ENCODE measurements at places on chromosomes 4 and X.

GRCh38 chr4:94570558-94570957 is 118.8 kb downstream of the PDLIM5 start:
- no peak for DNase-seq

DNA sequence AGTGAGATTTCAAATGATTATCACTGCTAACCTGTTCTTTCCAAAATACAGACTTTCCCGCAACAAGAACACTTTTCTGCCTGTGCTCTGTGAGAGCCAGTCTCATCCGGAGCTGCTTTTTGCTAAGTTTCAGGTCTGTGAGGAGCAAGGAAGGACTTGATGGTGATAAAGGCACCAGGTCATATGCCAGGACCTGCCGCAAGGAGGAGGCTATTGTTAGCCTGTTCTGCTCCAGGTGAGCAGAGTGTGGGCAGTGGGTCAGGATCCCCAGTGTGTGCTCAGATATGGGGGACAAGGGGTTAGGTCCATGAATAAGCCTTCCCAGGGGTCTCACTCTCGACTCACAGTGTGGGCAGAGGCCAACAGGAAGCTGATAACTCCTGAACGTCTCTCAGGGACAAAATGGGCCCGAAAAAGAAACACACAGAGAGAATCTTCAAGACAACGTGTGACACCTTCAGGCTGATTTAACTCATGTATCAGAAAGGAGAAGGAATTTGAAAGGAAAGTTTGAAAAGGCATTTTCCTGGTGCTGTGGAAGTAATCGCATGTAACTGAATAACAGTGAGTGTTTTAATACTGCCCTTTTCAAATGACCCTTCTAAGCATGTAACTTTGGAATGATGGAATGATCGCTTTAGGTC is 57.7 kb upstream of the PDLIM3 start:
- DNase-seq = no peak

DNA sequence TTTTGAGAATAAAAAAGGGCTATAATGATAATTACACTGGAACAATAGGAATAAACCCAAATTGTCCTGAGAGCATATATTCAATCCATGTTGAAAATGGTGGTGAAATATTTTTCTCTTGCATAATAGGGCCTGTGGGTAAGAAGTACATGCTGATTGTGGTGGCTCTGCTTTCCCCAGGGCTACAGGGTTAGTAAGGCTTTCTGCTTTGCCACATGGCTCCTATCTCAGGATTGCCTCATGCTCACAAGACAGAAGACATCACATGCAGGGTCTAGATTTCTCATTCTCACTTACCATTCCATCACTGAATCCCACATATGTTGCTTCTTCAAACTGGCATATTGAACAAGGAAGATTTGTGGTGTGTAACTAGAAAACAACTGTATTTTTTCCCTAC is 12.4 kb upstream of the VEGFC start:
- no peak for DNase-seq

GRCh38 chr4:78354782-78355181 is 196.8 kb upstream of the ANXA3 start:
- DNase-seq = no peak

GRCh38 chr4:151228189-151229119 is 48.5 kb upstream of the PRSS48 start:
- DNase-seq = no peak

DNA sequence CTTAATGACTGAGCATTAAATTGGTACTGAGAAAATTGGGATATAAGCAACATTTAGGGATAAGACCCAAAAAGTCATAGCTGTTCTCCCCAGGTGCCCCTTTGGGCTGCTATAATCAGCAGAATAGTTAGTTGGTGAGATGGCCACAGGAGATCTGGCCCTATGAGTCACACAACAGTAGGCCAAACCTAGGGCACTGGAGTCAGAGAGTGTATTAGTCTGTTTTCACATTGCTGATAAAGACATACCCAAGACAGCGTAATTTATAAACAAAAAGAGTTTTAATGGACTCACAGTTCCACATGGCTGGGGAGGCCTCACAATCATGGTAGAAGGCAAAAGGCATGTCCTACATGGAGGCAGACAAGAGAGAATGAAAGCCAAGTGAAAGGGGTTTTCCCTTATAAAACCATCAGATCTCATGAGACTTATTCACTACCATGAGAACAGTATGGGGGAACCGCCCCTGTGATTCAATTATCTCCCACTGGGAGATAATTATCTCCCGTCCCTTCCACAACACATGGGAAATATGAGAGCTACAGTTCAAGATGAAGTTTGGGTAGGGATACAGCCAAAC is 338.3 kb upstream of the NR3C2 start:
- DNase-seq = no peak

DNA sequence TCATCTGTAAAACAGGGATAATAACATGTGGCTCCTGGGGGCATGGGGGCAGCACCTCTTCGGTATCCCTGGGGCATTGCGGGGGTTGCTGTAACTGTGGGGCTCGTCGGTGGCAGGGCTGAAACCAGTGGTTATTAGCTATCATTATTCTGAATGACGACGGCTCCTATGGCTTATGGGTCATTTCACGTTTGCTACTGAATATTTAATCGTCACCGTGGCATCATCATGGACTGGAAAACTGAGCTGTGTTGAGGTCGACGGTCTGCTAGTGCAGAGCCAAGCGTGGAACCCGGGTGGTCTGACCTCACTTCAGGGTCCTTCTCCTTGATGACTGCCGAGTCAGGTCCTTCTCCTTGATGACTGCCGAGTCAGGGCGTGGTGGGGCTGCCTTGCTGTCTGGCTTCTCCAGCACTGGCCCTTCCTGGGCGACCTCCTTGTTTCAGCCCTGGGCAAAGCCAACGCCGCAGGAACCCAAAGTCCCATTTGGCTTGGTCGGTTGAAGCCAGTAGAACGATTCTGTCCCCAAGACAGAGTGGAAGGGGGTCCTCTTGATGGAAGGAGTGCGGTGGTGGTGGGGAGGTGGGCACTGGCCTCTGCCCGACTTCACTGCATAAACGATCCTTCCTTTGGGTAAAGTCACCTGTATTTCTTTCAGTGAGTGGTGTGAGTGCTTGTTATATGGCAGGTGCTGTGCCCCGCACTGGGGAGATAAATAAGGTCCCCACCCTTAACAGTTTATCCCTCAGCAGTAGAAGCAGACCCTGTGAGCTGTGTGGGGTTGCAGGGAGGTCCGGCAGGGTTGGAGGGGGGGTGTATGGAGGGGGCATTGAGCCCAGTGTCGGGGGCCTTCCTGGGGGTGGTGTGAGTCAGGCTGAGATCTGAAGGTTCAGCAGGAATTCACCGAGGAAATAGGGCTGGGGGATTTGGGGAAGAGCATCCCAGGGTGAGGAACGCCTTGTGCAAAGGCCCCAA is 40.8 kb downstream of the PSAPL1 start:
- DNase-seq = no peak

GRCh38 chr4:56699537-56700105 is 18.5 kb upstream of the HOPX start:
- no peak for DNase-seq

DNA sequence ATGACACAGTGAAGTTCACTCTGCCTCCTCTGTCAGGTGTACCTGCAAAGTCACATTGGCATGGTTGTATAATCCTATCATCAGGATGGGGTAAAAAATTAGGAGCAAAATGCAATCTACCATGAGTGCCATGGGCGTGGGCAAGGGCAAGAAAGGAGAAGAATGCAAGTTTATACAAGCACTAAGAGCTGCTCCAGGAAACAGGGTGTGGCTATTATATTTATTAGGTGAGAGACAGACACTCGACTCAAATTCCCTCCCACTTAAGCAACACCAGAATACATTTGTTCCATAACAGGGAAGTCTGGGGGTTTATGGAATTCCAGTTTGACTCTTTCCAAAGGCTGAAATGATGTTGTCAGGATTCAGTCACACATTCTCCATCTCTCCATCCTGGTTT is 378.8 kb downstream of the BCOR start:
- no peak for DNase-seq

GRCh38 chr4:46196086-46196485 is 72.2 kb upstream of the GABRG1 start:
- no peak for DNase-seq

- DNase-seq = no peak
Observed at GRCh38 chr4:83885256-83886182, 349.6 kb downstream of the GPAT3 start.

- DNase-seq = no peak
Observed at GRCh38 chrX:70196961-70197720, 19.9 kb downstream of the DGAT2L6 start.

- DNase-seq = no peak
Observed at GRCh38 chrX:119266364-119266995, 30.4 kb downstream of the PGRMC1 start.

- no peak for DNase-seq
Observed at GRCh38 chr4:125725957-125726525, 411.3 kb downstream of the FAT4 start.
